ENCODE measurements at places on chromosomes 3 and 15.
A peak's percentile ranks its signal among the peaks of the same experiment; 100 is the strongest.

GRCh38 chr15:27133249-27133648 is 162.3 kb downstream of the GABRG3 start:
- no peak for DNase-seq

DNA sequence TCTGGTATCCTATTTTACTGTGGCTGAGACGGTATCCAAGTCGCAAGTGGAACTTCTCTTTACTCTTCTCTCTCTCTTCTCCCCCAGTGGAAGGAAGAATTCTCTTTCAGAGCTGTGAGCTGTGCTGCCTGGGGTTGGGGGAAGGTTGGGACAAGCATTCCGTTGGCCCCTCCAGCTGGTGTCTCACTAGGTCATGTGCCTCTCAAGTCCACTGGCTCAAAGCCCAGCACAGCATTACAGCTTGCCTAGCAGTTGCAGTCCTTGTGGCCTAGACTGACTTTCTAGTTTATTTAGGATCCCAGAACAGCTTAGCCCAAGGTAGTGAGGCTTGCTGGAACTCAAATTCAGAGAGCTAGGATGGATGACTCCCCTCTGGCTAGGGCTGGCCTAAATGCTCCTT is 76.1 kb upstream of the SPATA16 start:
- DNase-seq = no peak

DNA sequence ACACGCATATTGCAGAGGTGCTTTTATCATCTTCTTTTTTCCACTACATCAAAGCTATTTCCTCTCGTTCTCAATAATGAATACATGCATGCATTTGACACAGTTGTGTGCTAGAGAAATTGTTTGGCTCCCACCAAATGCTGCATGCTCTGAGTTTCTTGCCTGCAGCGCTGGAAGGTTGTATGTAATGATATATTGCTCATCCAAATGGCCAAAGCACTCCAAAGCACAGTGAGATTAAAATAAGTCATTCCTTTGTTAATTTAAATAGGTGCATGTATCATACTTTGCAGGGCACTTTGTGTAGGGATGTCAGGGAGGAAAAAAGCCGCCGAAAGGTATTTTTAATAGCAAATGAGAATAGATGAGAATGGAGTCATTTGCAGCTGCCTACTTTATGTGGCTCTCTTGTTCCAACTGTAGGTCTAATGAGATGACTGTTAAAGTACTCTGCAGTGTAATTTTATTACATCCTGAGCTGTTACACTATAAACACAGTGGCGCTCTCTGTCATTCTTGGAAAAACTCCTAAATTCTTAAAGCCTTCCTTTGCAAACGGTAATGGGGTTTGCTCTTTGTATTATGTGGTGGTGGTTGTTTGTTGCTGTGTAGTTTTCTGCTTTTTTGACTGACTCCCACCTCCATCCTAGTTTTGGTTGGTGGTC is 56.9 kb upstream of the SKOR1 start:
- DNase-seq = no peak

DNA sequence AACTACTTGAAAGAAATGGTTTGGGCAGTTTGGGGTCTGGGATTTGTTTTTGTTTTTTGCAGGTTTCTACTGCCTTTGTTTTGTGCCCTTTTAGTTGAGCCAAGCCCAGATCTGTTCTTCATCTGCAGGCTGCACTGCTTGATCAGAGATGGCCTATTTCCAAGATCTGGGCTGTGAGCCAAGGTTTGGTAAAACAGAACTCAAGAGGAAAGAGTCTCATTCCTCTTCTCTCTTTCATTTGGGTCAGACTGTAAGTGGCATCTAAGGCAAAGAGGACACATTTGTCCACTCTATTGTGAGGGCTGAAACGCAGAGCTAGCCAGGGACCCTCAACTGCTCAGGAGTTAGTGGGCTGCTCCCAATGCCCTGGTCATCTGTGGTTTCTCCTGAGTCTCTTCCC is 104.4 kb upstream of the UBE3A start:
- no peak for DNase-seq

GRCh38 chr3:74332165-74332564 is 282.3 kb downstream of the CNTN3 start:
- no peak for DNase-seq

GRCh38 chr3:38580450-38581382 is 68.8 kb downstream of the SCN5A start:
- DNase-seq = no peak

- no peak for DNase-seq
Measured at GRCh38 chr3:10247679-10248183, 528 bp upstream of the TATDN2 start.

DNA sequence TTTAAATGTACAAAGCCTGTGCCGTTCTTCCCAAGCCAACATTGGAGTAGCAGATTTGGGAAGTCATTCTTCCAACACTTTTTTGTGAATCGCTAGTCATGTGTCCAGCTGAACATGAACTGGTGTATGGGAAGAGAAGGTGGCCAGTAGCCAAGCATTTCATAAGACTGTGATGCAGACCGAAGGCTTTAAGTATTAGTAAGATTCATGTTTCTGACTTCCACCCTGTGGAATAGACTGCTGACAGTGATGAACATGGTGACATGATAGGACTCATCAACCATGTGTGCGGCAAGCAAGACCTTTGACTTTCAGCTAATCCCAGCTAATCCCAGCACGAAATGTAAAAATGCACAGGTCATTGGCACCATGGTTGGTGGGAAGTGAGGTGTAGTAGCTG is 48.3 kb upstream of the THSD4 start:
- no peak for DNase-seq

GRCh38 chr3:169332310-169332709 is 331.2 kb downstream of the MECOM start:
- no peak for DNase-seq

DNA sequence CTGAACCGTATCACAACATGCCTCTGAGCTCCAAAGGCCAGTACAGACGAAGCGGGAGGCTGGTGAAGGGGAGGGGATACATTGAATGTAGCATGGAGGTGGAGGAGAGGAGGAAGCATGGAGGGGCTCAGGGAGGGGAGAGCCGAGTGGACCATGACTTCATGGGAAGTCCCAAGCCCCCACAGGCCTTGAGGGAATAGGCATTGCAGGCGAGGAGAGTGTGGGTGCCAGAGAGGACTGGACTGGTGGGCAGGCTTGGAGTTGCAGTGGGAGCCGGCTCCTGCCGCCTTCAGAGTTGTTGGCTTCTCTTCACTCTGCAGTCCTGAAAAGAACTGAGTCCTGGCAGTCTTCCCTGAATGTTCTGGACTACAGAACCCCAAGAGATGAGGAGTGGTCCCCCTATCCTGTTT is 3.3 kb upstream of the RNU6-1 start:
- DNase-seq = no peak

DNA sequence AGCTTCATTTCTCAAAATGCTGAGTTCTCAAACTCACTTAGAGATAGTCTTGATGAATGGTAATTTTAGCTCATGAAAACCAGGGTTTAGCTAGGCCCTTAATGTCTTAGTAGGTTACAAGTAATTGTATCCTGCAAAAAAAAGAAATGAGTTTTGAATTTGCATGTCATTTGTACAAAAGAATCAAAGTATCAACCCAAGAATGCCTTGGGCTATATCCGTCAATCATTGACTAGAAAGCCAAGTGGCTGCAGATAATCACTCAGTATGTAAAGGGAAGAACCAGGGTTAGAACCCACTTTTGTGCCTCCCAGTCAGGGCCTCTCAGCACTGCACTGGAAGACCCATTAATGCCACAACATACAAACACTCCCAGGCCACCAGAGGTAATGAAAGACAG is 427.6 kb upstream of the MDFIC2 start:
- no peak for DNase-seq

DNA sequence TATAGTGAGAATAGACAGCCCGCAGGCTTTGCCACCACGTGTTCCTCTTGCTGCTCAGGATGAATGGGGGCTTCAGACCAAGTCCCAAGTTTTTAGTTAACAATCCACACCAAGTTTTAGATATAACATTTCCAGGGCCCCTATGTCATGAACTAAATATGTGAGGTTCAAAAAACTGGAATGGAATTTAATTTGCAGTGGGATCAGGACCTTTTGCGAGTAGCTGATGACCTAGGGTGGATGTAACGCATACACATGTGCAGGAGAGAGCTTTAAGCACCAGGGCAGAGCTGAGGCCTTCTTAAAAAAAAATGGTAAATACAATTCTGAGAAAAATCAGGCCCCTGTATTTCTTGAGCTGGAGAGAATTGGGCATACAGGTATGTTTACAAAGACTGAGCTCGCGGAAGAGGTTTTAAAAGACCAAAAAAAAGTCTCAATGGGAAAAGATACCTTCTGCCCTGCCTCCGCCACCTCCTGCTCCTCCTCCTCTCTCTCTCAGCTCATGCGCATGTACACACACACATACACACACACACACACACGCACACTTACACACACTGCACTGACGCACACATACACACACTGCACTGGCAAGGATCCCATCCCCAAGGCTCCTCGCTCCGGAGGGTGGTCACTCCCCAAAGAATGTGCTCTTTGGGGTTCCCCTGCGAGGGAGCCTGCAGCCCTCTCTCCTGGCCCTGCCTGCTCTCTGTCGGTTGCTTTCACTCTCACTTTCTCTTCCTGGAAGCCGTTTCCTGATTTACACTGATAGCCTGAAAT is 48.2 kb upstream of the IGF1R start:
- no peak for DNase-seq

DNA sequence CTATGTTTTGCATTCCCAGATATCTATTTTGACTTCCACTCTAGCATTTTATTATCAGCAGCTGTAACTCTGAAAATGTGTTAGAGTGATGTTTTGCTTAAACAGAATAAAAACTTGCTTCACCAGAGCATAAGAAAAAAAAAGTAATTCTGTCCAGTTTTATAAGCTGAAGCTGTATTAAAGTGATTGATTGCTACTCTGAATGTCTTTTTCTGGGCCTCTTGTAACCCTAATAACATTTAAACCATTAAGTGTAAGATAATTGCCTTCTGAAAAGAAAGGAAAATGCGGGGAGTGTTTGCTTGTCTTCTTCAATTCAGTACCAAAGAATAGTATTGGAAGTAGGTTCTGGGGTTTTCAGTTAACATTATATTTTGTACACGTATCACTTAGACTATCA is 57.9 kb upstream of the UBE2E1 start:
- DNase-seq = no peak

DNA sequence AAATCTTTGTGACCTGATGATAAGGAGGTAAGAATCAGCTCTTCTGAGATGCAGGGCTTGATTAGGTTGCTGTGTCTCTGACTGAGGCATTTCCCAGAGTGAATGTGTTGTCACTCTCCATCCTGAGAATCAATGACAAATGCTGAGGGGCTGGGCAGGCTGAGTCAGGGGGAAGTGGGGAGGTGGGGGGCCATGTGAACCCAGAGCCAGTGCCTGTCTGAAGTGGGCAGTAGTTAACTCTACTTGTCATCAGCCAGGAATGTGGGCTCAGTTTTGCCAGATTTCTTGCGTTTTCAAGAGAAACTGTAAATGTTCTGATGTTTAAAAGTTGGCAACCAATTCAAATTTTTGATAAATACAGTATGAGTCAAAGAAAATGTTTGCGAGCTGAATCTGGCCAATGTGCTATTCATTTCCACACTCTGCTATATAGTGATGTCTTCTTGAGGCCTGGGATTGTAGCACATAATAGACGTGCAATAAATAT is 3.1 kb upstream of the BNC1 start:
- DNase-seq = peak; percentile 42

DNA sequence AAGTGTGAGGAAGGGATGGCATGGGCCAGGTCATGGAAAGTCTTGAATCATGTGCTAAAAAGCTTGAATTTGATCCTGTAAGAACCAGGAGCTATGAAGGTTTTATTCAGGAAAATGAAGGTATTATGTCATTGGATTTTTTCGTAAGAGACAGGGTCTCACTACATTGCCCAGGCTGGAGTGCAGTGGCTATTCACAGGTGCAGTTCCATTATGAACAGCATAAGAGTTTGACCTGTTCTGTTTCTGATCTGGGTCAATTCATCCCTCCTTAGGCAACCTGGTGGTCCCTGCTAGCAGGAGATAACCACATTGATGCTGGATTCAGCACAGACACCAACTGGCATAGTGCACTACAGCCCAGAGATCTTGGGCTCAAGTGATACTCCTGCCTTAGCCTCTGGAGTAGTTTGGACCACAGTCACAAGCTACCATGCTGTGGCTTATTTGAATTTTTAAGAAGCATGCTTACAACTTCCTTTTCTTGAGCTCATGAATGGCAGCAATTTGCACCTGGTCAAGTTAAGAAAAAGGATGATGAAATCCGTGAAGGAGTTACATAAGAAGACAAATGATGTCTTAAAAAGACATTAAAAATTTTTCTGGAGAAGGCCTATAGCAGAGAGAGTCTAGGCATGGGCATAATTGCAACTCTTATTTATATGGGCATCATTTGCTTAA is 79.1 kb downstream of the CADPS start:
- no peak for DNase-seq

DNA sequence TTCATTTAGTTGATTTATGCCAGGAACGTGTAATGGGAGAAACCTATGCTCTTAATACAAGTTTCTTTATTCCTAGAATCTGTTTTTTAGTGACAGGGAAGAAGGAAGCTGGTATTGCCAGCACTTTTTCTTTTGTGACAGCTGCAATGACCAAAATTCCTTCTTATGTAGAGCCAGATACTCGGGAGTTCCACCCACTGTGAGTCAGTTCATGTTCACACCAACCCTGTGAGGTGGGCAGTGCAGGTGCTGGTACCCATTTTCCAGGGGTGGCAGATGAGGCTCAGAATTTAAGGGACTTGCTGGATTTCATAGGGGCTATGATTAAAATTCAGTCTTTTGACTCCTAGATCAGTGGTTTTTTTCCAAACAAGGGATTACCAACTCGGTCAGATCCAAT is 34.7 kb downstream of the OXNAD1 start:
- no peak for DNase-seq

- no peak for DNase-seq
Measured at GRCh38 chr15:48031466-48031865, 89.3 kb upstream of the SLC24A5 start.

DNA sequence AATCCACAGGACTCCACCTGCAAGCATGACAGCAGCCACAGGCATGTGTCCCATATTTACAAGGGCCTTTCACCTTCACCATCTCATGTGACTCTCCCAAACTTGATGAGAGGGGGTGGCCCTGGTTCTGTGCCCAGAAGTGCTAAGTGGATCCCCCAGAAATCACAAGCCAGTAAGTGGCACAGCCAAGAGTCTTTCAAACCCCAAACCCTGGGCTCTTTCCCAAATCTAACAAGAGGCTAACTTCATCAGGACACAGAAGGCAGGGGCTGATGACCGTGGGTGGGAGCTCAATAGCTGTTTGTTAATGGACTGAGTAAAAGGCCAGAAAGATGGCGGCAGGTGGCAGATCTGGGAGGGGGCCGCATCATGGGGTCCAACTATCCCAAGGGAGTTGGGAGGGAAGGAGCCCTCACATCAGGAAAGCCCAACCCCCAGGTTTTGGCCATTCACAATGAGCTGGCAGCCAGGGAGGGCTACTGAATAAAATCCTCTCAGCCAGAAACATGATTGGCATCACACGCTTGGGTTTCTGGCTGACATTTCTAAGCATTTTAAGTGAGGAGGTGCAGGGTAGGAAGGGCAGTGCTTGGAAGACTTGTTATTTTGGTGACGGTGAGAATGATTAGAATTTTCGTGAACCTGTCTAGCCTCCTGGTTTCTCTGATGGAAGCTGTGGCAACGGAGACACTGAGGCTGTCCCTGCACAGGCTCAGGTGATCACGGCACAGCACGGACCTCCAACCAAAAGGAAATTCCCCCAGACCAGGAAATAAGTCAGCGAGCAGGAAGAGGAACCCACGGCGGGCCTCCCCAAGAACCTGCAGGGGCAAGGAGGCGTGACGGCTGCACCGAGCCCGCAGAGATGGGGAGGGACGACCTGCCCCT is 109.3 kb downstream of the OXNAD1 start:
- no peak for DNase-seq

Measured in kidney capillary endothelial cell (primary cell).